ENCODE measurements at places on chromosomes 12 and 14.

DNA sequence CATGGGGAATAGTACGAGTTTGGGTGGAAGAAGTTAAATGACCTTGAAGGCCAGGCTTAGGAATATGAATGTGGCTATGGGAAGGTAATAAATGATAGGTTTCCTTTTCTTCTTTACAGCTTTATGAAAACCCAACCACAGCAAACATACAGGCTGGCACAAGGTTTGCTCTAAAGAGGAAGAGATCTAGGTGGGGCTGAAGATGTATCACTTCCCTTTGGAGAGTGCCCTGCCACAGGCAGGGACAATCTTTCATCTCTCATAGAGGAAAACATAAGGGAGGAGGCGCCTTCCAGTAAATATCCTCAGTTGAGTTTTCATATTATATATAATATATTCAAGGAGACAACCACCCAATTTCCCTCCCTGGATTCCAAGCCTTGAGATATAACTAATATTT lies 72.9 kb upstream of the FRMD6 start:
- no peak for DNase-seq

GRCh38 chr12:112555621-112556233 lies 137.0 kb downstream of the PTPN11 start:
- no peak for DNase-seq

GRCh38 chr14:63375769-63376168 lies 57.0 kb upstream of the GPHB5 start:
- DNase-seq: no peak

DNA sequence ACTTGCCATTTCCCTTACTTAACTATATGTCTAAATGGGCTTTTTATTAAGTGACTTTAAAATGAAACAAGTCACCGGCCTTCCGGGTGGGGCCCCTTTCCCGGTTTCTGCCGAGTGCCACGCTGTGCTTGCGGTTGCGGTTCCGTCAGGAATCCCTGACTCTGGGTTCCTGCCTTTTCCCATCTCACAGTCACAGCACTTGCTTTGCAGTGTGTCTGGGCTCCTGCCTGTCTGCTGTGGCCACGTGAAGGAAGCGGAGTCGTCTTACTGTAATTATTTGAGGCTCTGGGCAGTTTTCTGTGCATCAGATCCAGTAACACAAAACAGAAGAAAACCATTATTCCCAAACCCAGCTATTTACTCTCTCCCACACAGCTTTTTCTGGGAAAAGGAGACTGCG lies 44.0 kb upstream of the FRMD6 start:
- no peak for DNase-seq

Data from GM13976 (cell line).